NCI-H748 treated with DMSO at 0.1 percent for 48 hours (cell line): ENCODE measurements at places on chromosomes 11 and 22.

GRCh38 chr11:8833568-8834315 is 77.2 kb upstream of the AKIP1 start:
- no peak for DNase-seq

DNA sequence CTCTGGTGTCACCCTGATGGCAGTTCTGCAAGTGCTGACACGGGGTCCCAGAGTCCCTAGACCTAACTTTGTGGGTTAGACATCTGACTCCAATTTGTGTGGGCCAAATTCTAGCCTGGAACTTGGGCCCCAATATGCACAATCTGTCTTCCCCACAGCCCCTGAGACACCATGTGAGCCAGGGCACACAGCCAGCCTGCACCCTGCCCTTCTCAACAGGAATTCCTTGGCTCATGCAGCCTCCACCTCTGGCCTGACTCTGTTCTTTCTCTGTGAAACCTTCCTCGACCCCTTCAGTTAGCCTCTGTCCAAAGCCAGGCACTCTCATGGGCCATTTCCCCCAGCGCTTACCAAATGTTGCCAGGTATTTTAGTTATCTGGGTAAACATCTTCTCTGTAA is 59.1 kb upstream of the POU2AF1 start:
- no peak for DNase-seq

DNA sequence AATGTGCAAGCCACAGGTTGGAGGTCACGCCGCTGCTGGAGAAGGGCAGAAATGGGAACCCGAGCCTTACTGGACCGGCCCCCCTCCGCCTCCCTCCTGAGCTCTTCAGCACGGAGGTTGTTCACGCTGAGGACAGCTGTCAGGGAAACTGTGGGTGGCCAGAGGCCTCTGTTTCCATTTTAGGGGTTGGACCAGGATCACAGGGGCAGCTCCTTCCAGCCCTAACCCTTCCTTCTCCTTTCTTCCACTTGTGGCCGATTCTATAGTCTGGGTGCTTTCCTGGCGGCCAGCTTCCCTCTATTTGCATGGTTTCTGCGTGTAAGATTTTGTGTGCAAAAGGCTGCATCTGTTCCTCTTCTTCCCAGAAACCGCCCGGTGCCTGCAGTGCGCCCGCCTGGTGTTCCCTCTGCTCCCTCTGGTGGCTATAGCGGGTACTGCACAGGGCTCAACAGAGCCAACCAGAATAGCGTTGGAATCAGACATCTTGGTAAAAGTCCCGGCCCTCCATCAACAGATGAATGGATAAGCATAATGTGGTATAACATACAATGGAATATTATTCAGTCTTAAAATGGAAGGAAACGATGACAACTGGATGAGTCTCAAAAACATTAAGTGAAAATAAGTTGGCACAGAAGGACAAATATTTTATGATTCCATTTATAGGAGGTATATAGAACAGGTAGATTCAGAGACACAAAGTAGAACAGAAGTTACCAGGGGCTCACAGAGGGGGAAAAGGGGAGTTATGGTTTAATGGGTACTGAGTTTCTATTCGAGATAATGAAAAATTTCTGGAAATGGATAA is 8.4 kb upstream of the SLC22A8 start:
- peak; percentile 23 for DNase-seq

DNA sequence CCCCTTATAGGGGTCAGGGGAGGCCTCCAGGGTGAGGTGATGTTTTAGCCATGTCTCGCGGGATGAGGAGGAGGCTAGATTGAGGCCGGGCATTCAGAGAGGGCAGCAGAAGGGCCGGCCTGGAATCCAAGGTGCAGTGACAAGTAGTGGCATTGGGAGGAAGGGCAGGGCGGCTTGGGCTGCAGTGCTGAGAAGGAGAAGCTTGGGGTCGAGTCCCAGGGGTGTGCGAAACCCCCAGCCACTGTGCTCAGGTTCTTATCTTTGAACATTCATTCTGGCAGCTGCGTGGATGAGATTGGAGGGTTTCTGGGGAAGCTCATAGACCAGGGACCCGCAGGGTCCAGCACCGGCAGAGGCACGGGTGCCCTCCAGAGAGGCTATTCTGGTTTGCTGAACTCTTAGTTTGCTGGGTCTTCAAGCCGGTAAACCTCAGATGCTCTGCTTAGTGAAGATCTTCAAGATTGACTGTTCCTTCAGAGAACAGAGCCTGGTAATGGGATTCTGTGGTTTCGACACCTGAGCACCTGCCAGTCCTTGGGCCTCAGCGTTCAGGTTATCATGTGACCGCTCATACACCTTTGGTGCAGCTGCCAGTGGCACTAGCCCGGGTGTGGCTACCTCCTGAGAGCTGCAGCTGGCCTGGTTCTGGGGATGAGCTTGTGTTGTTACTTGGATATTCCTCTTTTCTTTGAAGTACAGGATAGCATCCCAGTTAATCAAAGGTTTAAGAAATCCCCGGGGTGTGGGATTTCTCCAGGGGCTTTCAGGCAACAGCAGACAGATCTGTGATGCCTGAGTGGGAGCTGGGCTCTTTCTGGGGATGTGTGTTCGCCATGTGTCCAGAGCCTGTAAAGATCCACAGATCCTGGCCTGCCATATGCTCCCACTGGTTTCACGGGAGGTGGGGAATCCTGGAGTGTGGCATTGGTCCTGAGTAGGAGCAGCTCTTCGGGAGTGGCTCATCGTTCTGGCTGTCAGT is 152.8 kb downstream of the TBC1D22A start:
- no peak for DNase-seq

DNA sequence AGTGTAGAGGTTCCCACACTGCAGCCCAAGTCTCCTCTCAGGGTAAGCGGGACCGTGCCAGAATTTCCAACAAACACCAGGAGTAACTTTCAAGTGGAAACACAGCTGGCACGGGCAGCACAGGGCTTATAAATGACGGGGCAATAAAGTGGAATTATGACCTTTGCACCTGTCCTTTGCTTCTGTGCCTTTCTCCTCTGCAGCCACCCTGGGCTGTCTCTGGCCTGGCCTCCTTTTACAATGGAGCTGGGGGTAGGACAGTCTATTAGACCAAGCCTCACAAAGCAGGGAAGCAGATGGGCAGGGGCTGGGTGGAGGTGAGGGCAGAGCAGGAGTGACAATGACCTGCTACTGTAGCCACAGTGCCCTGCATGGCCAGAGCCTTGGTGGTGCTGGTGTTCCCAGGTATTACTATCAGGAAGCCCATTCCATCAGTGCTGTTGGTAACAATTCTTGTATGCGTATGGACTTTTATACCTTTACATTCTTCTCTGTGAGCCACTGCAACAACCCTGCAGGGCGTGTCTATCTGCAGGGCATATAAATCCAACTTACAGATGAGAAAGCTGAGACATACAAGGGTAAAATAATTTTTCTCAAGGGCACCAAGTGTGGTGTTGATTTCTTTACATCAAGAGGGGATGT is 387.8 kb downstream of the CTTN start:
- DNase-seq: no peak

DNA sequence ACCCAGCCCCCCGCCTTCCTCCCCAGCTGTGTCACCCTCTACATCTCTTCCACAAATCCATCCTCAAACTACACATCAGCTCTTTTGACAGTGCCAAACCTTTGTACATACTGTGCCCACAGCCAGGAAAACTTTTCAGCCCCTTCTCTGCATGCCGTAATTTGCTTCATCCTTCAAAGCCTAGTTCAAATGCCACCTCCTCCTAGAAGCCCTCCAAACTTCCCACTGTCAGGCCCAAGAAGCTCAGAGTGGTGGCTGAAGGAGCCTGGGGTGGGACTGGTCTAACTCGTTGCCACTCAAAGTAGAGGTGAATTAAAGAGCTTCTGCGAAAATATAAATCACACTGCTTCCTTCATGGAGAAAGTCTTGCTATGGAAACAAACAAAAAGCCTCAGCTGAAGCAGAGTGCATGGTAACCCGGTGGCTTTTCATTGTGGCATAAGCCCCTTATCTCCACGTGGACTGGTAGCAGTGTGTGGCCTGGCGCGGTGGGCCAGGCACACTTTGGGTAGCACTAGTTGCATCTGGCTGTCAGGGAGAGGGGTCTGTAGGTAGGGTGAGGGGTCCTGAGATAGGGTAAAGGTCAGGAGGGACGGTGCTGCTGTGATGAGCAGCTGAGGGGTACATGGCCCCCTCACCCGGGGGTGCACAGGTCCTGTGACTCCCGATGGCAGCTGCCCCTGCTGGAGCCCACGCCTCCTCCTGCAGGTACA is 76.9 kb downstream of the MYO7A start:
- no peak for DNase-seq

DNA sequence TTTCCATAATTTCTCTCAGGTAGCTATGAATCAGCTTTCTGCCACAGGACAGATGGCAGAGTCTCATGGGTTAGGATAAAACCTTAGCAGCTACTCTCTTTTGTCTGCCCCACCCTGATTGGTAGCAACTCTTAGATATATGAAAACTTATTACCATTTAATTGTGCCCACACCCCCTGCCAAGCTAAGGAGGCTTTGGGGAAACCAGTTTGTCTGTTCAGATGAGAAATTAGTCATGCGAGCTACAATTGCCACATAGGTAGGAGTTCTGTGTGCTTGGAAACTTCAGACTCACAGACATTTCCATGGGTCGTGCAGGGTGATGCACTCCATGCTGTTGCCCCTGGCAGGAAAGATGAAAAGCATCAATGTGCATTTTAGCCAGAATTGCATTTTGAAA is 39.9 kb downstream of the CD44 start:
- no peak for DNase-seq

DNA sequence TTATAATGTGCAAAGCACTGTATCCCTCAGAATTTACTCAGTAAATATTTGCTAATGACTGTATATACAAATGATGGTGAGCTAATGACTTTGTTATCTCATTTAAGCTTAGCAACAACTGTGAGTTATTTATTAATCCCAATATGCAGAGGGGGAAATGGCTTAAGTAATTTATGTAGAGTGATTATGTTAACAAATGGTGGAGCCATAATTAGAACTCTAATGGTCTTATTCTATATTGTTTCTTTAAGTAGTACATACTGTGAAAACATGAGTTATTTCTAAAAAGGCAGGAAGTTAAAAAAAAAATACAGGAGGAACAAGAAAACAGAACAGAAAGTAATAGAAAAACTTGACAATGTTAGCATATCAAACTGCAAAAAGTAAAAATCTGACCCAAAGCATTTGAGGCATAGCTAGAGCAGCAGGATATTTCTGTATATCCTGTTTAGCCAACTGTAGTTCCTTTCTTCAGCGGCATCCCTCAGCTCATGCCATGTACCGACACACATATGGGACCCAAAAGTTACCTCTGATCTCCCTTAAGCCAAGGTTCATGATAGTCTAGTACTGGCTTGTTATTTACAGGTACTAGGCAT is 94.2 kb downstream of the FCHSD2 start:
- DNase-seq: peak; percentile 91

DNA sequence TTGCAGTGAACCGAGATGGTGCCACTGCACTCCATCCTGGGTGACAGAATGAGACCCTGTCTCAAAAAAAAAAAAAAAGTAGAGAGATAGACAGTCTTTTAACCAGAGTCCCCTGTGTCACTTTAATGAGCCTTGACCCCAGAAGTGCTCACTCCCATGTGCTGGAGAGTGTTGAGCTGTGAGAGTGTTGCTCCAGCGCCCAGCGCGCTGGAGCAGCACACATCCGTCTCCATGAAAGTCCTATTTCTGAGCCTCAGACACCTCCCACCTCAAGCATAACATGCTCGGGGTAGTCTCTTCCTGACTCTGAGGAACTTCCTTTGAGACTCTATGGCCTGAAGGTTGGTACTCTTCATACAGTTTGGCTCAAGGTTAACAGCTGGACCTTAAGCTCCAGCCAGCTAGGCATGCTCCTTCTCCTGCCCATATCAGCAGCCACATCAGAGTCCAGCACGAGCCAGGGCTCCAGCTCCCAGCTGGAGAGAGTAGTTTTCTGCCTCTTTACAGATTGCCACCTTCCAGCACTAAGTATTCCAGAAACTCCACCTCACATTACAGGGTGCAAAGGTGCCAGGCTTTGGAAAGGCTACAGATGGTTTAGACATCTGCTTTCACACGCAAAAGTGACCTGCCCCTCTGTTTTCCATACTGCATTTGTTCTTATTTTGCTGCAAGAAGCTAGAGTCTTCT is 29.4 kb upstream of the UBASH3B start:
- no peak for DNase-seq

GRCh38 chr11:126210871-126211235 is 597 bp downstream of the RPUSD4 start:
- no peak for DNase-seq

DNA sequence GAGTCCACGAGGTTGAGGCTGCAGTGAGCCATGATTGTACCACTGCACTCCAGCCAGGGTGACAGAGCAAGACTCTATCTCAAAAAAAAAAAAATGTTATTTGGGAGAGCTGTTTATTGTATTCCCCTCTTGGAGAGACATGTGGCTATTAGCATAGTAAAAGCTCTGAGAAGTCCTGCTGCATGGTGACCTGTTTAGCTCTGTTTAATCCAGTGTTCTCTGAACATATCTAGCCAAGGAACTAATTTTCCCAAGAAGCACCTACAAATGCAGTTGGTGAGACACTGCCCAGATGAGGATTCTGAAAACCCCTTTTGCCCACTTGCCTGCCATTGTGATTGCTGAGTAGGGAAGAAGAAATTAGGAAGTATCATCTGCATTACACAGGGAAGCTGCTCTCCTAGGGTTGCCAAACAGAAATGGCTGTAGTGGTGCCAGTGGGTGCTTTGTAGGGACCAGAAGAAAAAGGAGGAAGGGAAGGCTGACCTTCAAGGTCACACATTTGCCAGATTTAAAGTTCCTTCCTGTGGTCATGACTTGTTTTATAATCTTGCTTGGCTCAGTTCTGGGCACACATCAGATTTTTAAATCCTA is 15.7 kb downstream of the TIMP3 start:
- DNase-seq: no peak
